ENCODE measurements at places on chromosomes 1 and 21.

GRCh38 chr1:167095368-167095767 lies 1.5 kb downstream of the STYXL2 start:
- DNase-seq: no peak

GRCh38 chr1:5765997-5766913 lies 226.0 kb downstream of the NPHP4 start:
- DNase-seq: no peak

DNA sequence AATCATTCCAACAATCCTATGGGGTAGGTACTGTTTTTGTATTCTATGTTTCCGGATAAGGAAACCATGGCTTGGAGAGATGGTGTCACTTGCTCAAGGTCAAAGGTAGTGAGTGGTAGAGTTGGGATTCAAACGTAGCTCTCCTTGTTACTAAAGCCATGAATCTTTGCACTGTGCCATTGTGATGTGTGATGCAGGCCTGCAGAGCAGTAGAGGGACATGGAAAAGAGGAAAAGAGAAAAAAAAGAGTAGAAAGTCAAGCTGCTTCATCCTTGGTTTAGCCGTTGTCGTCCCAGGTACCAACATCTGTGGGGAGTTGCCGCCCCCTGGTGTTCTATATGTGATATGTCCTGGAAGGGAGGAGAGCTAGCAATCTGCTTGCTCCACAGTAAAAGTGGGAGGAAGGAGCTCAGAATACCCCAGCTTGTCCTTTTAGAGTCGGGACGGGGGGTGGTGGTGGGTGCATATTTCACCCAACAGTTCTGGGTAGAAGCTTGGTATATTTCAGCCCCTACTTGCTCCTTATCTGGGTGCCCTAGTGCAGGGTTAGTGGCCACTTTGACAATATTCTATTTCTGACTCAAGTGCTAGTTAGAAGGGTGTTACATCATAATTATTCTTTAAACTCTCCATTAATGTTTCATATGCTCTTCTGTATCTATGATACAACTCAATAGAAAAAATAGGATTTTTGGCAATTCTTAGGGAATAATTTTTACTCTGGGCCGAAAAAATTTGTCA lies 98.4 kb downstream of the EBNA1BP2 start:
- DNase-seq: peak; percentile 73

GRCh38 chr1:2961081-2961480 lies 60.2 kb upstream of the ACTRT2 start:
- DNase-seq: no peak

GRCh38 chr1:57235730-57236510 lies 187.9 kb downstream of the DAB1 start:
- DNase-seq: no peak

GRCh38 chr1:220708936-220709801 lies 19.0 kb downstream of the C1orf115 start:
- DNase-seq: no peak

DNA sequence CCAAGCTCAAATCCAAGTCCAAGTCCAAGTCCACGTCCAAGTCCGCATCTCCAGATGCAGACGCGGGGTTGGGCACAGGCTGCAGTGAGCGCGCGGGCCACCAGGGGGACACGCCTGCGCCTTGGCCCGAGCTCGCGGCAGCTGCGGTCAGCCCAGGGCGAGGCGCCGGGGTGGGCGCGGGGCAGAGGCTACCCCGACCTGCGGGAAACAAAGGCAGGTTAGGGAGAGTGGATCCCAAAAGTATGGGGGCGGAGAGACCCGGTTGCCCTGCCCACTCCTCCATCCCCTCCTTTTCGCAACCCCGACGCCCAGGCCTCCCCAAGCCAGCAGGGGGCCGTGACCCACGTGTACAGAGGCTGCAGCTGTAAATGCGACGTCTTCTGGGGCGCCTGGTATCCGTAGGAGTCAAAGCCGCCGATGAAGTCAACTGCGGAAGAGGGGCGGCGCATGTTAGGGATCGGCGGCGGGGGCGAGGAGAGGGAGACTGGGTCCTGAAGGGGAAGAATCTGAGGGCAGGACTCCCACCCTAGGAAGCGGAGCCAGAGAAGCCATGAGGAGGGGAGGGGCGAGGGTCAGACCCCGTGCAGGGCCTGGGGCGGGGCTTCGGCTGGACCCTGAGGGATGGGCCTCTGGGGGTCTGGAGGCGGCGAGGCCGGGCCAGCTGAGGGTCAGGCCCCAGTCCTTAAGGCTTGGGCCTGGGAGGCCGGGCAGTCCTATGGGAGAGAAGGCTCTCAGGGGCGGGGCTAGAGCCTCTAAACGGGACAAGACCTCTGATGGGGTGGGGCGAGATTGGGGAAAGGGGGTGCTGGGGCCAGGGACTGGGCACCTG lies 58.0 kb downstream of the NKAIN1 start:
- DNase-seq: peak; percentile 71

DNA sequence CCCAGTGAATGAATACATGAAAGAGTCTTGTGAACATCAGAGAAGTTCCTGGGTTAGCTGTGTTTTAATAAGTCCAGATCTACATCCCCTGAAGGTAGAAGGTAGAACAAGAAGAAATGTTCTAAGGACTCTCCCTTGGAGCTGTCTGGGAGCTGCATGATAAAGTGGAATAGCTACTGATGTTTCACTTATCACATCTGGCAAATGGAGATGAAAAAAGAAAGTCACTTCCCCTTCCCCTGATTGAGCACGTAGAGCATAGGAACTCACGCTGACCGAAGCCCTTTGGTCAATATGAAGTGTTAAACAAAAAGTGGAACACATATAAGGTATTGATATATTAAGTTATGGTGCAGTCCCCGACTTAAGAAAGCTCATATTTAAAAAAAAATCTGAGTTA lies 53.2 kb upstream of the PARP1 start:
- DNase-seq: no peak

GRCh38 chr1:224047538-224047937 lies 66.4 kb upstream of the FBXO28 start:
- no peak for DNase-seq

GRCh38 chr1:62327360-62328055 lies 8.3 kb upstream of the KANK4 start:
- no peak for DNase-seq

DNA sequence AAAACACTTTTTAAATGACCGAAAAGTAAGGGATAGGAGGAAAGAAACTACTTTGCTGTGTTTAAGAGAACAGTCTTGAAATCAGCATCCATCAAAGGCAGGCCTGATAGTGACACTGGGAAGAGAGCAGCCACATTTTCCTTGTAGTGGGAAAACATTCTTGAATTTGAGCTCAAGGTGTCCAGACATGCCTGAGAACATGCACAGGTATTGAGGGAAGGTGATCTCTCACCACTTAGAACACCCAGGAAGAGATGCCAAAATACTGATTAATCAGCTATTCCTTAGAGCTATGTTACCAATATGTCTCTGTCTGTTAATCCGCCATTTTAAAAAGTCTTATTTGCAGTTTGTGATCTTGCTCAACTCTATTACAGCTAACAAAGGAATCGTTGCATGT lies 25.9 kb downstream of the IL12RB2 start:
- DNase-seq: no peak

GRCh38 chr1:58390091-58390490 lies 156.4 kb downstream of the OMA1 start:
- DNase-seq: no peak

DNA sequence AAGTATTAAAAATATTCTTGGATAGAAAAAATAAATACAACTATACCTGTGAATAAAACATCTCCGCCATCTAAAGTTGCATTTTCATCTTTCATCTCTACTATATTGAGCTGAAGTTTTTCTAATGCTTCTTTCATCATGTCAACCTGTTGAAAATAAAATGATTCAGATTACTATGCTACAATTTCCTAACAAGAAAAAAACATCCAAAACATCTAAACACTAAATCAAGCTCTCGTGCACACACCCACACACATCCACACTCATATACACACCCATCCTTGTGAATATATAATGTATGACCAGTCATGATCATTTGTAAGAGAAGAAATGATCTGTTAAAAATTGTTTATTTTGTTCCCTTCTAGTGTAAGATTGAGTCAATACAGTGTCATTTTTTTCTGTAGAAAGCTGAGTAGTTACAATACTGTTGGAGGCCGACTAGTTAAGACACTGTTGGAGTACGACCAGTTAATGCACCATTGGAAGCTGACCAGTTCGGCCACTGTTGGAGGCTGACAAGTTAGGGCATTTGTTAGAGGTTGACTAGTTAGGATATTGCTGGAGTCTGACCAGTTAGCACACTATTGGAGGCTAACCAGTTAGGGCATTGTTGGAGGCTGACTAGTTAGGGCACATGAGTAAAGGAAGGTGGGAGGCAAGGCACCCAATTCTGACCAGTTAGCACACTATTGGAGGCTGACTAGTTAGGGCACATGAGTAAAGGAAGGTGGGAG lies 82.4 kb upstream of the BCL10 start:
- DNase-seq: no peak

- DNase-seq: no peak
These were observed 44.1 kb downstream of the CRB1 start for GRCh38 chr1:197312163-197312562.

DNA sequence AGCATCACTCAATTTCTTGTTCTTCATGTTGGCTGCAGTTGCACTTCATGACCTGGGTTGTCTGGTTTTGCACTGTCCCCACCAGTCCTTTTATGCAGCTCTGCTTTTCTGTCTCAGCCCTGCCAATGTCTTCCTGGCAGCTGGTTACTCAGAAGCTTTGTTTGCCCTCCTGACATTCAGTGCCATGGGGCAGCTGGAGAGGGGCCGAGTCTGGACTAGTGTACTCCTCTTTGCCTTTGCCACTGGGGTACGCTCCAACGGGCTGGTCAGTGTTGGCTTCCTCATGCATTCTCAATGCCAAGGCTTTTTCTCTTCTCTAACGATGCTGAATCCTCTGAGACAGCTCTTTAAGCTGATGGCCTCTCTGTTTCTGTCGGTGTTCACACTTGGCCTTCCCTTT lies 6.6 kb downstream of the PIGV start:
- DNase-seq: no peak

- DNase-seq: no peak
These were observed 31.1 kb upstream of the SRP9 start for GRCh38 chr1:225746361-225747179.

- no peak for DNase-seq
These were observed 40.6 kb downstream of the ENAH start for GRCh38 chr1:225612287-225612686.

- DNase-seq: no peak
These were observed 5.0 kb downstream of the TAS1R2 start for GRCh38 chr1:18854331-18855025.

- no peak for DNase-seq
These were observed 110.2 kb upstream of the PLD5 start for GRCh38 chr1:242634732-242635131.

GRCh38 chr1:204574016-204574864 lies 58.0 kb downstream of the MDM4 start:
- DNase-seq: no peak

DNA sequence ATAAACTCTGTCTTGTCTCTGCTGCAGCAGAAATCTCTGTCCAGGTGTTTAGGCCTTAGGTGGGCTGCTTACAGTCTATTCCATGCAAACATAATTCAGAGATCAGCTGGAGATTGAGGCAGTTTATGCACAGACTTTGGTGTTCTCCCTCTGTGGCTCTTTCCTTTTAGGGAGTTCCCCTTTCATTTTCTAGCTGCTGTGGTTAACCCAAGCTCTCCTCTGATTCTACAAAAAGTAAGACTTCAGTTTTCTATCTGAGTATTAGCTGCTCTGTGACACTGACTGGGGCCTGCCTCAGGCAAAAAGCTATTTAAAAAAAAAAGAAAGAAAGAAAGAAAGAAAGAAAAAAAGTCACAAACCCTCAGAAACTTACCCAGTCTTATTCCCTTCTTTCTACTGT lies 211.1 kb downstream of the CAMTA1 start:
- DNase-seq: peak; percentile 6

Measured in stimulated activated CD4-positive, alpha-beta T cell treated with anti-CD3 and anti-CD28 coated beads, Interleukin-15, amount 100 ng/mL, for 24 hours (primary cell).